ENCODE measurements at places on chromosomes 16 and 17.

DNA sequence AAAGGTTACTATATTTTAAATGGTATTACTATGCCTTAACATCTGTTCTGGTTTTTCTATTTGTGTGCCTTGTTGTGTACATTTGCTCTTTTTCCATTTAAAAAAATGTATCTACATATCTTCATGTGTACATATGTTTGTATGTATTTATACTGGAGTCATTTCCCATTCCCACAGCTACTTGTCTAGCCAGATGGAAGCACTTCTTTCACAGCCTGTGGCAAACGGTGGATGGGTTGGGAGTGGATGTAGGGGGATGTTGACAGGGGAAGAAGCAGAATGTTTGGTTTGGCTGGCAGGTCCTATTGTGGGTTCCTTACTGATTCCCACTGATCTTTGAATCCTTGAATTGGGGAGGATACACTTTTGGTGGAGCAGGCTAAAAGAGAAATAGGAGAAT is 93.6 kb upstream of the CNTNAP4 start:
- DNase-seq: no peak

DNA sequence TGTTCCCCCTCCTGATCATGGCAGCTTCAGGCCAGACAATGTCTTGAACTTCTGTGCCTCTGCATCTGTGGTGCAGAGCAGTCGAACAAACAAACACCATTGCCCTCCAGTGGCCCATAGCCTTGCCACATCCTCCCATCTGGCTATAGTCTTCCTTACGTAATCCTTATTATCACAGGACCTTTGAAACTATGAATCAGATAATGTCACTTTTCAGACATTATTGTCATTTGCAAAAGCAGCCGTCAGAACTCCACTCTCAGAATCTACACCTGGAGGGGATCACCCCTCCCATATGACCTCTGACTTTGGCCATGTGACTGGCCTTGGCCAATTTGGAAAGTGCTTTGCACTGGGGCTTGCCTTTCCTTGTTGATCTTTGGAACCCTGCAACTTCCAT is 387.3 kb downstream of the MAF start:
- DNase-seq: no peak

DNA sequence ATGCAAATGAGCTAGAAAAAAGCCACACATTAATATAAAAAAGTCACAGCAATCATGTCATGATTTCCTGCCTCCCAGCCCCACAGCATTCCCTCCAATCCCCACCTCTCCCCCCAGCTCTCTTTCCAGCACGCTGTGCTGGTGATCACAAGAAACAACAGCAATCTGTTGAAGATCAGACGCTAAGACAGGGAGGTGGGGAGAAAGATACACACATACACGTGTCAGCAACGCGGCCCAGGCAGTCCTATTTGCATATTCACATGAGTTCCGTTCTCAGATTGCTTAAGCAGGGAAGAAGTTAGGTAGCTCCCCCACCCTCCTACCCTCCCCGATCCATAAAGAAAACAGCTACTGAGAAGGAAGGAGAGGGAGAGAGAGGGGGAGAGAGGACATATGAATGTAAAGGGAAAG is 405.5 kb upstream of the PSMD7 start:
- peak; percentile 58 for DNase-seq

DNA sequence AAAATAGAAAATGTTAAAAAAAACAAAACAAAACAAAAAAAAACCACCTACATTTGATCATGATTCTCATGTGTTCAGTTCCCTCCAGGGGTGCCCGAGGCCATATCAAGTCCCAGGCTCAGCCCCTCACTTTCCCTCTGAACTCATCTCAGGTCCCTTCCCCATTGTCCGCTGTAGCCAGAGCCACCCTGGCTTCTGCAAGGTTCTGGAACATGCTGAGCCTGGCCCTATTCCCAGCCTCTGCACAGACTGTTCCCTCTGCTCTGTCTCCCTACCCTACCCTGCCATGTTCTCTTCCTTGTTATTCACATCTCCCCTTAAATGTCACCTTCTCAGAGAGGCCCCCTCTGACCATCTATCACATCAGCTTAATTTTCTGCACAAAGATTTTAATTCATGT is 46.9 kb downstream of the TK2 start:
- DNase-seq: no peak

DNA sequence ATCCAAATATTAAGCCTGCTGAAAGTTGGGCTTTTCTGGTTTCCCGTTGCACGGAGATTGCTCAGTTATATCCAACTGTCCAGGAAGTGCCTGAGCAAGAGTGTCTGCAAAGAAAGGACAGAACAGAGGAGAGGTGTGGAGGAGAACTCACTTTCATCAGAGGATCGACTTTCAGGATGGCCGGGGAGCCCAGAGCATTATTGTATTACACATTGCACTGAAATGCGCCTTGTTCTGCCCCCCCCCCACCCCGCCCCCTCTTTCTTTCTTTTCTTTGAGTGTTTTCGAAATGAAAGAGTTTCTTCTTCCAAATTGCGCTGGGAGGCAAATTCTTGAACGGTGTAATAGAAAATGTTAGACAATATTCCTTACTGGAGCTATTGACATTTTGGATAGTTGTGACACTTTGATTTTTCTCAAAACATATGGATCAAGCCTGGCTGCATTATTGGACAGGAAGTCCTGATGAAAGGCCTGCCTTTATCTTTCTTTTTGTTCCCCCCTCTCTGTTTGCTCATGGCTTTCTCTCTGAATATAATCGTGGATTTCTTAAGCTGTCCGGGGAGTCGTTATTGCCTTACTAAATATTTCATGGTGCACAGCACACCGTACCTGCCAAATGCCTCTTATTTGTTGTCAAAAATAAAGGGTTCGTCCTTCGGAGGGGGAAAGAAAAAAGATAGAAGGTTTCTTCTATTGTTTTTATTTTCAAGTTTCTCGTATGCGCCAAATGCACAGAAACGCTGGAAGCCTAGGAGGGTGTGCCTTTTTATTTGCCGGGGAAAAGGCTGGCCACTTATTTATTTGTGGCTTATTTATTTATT is 110.8 kb downstream of the IRX3 start:
- DNase-seq: peak; percentile 39
